ENCODE measurements at places on chromosomes 3 and 15.
A peak's percentile ranks its signal among the peaks of the same experiment; 100 is the strongest.

- no peak for DNase-seq
Observed at GRCh38 chr3:112742934-112743333, 102.0 kb upstream of the CCDC80 start.

GRCh38 chr3:195085356-195086130 lies 185.4 kb downstream of the XXYLT1 start:
- no peak for DNase-seq

DNA sequence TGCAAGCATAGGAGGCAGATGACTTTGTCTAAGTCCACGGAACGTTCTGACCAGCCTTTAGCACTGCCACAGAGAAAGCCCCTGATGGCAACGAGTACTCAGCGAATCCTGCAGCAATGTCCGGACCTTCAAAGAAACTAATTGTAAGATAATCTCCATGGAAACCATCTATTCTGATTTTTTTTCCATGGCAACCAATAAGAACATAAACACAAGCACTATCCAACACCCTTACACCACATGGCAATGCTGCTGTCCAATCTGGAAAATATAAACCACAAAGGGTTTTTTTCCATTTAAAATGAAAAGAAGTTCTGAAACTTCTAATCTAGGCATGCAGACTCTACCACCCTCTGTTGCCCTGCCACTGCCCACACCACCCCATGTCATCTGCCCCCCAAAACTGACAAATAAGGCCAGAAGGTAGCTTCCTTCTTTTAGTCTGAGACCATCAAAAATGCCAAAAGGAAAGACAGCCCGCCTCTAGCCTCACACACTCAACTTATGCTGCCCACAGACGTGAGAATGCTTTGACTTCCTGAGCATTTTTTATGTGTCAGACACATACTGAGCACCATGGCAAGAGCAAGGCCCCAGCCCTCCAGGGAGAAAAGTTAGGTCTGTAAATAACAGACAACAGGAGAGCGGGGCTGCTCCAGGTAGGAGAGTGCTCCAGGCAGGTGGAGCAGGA lies 44.5 kb downstream of the POC1A start:
- DNase-seq: no peak

GRCh38 chr3:62100282-62100989 lies 272.9 kb downstream of the FEZF2 start:
- no peak for DNase-seq

DNA sequence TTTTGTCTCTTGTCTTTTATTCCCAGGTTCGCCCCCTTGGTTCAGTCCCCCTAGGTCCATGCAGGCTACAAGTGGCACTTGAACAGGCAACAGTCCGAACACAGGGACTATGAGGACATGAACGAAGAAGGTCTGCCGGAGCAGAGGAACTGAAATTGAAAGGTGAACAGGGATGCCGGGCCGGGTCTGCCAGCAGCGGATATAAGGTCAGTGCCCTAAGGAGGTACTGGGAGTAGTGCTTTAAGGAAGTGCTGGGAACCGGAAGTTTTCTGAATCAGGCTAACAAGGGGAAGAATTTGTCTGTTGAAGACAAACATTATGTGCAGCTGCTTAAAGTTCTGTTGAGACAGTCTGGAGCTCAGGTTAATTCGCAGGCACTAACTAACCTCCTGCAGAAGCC lies 46.8 kb downstream of the LSM3 start:
- peak; percentile 73 for DNase-seq

DNA sequence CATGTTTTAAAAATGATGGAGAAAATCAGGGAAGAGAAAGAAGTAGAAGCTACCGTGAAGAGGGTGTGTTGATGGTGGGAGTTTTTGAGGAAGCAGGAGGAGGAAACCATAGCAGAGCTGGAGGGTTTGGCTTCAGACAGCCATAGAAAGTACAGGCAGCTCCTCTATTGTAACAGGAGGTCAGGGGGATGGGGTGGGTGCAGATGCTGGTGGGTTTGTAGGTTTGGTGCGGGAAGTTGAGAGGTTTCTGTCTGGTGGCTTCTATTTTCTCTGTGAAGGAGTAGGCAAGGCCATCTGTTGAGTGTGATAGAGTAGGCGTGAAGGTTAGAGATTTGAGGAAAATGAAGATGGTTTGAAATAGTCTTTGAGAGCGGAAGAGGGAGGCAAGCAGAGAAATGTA lies 97.7 kb upstream of the TBC1D5 start:
- DNase-seq: no peak

- no peak for DNase-seq
Observed at GRCh38 chr15:46956456-46956855, 760.8 kb upstream of the SEMA6D start.
